ENCODE measurements at places on chromosomes 6 and 20.
A peak's percentile ranks its signal among the peaks of the same experiment; 100 is the strongest.

- peak; percentile 38 for DNase-seq
Observed at GRCh38 chr6:108407904-108408827, 113.3 kb downstream of the AFG1L start.

DNA sequence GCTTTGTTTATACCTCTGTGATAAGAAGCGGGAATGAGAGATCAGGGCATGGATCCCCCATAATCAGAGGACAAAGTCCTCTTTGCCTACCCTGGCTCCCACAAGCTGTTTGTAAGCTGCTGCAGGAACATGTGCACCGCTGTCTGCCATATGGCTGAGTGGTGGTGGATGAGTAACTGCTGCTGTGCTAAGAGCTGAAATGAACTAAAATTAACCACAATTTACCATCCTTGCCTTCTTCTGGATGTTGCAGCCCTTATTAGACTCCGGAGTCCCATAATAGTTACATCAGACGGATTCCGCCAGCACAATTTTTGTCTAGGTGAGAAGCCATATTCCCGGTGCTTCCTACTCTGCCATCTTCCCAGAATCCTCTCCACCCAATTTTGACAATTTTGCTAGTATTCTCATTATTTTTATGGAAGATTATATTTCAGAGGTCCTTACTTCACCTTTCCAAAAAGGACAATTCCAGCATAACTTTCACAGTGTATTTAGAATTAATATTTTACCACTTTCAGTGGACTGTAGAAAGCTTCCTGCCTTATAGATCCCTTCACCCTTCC, 6.0 kb upstream of the CMTR1 start:
- peak; percentile 6 for DNase-seq

DNA sequence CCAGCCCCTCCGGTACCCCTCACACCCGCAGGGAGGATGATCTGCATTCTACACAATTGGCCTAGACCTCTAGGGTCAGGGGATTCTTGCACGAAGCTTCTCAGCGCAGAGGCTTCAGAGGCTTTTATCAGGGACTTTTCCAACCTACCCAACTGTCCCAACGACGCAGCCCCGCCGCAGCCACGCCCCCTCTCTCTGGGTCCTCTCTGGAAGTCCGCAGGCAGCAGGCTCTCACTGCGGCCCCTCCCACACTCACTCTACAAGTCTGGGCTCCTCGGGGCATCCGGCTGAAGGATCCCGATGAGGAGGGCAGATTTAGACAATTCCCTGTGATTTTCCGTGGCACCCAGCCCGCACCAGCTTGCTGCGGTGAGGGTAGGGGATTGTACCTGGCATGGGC, 227.7 kb upstream of the RNF24 start:
- DNase-seq: no peak

GRCh38 chr20:50449738-50450492, 60.3 kb upstream of the PTPN1 start:
- DNase-seq: no peak

- DNase-seq: no peak
Observed at GRCh38 chr6:41427642-41428335, 92.4 kb downstream of the NCR2 start.

All from IMR-90 (cell line).